Amniotic epithelial cell (primary cell): ENCODE measurements at places on chromosomes 12 and 14.

DNA sequence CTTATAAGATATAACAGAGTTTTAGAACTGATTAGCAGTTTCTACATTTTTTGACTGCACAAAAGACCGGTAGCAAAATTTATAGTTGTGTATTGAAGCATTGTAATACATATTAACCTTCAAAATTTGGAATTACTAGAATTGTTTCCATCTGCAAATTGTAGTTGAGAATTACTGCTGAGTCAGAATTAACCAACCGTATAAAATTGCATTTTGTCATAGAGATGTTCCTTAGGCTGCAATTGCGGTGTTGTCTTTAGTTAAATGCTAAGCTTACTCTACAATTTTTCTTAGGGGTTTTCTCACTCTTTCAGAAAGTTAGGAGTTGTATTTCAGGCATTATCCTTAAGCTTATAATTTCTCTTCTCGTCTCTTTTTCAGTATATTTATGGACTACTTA is 132.2 kb downstream of the PLEKHA5 start:
- no peak for DNase-seq

DNA sequence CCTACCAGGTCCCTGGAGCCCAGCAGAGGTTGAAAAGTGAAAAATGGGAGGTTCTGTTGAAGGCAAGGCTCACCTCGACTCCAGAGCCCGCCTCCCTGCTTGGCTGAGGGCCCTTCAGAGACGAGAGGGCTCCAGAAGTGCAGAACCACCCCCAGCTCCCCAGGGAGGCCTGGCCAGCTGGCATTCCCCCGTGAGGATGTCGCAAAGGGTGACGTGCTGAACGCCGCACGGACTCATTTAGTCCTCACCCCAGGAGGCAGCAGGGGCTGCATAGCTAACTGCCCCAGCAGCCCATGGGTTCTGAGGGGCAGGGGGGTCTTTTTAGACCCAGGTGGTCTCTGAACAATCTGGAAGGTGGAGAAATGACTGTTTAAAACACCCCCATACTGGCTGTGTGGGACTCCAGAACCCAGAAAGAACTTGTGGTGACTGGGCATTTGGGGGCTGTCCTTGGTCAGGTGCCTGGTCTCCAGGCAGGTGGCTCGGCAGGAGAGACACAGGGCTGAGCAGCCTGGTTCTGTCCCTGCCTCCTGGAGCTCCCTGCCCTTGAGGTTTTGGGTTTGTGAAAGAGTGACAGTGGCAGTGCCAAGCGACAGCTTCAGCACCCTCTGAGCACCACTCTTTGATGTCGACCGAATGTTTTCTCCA is 32.0 kb downstream of the ANAPC7 start:
- no peak for DNase-seq

DNA sequence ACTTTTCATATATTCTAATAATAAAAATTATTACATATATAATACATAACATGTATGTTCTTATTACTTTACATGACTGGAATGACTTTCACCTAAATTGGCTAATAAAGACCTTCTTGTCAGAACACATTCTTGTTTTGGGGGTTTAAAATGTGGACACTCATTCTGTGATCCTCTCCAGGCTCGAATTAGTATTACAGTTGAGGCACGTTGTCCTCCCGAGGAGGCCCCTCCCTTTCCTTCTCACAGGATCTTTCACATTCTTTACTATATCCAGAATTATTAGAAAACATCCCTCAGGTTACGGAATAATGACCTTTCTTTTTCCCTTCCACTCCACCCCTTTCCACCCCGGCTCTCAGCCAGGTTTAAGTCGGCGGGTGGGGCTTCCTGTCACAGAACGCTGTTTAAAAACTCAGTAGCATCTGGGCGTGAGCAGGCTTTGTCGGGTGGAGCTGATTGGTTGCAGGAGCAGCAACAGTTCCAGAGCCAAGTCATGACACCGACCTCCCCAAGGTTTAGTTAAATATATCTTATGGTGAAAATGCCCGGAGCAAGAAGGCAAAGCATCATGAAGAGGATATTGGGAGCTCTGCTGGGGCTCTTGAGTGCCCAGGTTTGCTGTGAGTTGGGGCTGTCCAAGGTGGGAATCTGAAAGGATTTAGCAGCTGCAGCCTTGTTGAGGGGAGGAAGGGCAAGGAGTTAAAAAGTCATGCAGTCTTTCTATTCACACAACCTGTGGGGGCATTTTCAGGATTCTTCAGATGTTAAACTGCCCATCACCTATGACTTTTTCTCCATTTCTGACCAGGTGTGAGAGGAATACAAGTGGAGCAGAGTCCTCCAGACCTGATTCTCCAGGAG is 396.7 kb upstream of the OR4E1 start:
- DNase-seq: no peak

GRCh38 chr12:131805421-131805820 is 22.8 kb upstream of the MMP17 start:
- no peak for DNase-seq

DNA sequence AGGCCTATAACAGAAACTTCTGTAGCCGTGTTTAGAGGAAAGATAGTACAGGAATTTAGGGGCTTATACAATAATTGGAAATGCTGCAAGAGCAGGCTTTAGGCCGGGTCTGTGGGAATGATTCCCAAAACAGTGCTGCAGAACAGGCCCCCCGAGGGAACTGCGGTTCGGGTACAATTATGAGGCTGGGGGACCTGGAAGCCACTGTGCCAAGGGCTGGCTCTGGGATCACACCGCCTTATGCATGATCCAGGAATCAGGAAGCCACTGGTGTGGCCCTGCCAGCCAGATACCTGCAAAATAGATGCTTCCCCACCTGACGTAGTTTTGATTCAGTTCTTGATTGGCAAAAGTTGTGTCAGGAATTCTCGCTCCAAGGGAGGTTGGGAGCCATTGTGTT is 55.4 kb downstream of the CACNA1C start:
- no peak for DNase-seq

GRCh38 chr14:66072190-66073084 is 413.7 kb upstream of the CCDC196 start:
- DNase-seq: no peak

GRCh38 chr12:16606117-16606200 is at the start of gene LMO3:
TSS of gene LMO3 (minus strand) at chr12:16606162. CDS start at chr12:16600860, 5,302 bp downstream.
- DNase-seq: no peak

GRCh38 chr14:44149597-44149996 is 357.5 kb downstream of the FSCB start:
- peak; percentile 16 for DNase-seq

DNA sequence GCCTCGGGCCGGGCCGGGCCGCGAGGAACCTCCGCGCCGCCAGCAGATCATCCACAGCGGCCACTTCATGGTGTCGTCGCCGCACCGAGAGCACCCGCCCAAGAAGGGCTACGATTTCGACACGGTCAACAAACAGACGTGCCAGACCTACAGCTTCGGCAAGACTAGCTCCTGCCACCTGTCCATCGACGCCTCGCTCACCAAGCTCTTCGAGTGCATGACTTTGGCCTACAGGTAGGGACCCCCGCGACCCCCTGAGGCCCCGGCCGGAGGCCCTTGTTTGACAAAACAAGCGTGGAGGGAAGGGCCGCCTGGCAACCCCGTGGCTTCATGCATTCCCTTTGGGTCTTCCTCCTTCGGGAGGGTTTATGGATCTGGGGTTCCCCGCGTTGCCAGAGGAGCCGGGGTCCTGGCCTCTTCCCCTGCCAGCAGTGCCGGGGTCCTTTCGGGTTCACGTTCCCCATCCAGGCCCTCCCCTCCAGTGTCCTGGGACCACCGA is 526 bp downstream of the MLXIP start:
- no peak for DNase-seq

DNA sequence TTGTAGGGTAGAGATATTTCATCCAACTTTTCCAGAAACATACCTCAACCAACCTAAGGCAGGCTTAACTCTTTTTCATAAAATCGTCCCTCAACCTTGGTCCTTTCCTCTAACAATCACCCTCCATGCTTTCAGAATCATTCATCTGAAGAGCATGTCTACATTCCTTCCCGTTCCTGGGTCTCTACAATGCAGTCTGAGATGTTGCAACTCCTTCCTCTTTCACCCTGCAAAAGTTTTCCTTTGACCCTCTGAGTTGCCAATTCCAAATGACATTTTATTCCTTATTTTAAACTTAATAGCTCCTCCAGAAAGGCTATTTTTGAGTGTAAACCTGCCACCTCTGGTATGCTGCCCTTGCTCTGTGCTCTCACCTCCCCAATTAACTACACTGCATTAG is 16.7 kb downstream of the SLC7A7 start:
- no peak for DNase-seq

GRCh38 chr12:102763471-102763870 is 153.6 kb downstream of the PAH start:
- no peak for DNase-seq

DNA sequence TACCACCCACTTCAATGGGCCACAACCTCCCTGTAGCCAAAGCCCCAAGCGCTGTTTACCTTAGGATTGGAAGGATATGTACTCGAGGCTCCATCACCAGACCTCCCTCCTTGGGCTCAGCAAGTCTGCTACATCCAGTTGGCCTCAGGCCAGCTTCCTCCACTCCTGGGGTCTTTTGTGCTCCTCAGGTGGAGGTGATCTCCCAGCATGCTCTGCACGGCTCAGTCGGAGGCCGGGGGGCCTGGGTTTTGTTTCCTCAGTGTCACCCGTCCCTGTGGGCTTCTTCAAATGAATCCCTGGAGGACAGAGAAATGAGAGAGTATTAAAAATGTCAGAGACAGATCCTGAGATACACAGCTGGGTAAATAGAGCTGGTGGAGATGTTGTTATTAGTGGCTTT is 723.1 kb upstream of the TBX3 start:
- no peak for DNase-seq

DNA sequence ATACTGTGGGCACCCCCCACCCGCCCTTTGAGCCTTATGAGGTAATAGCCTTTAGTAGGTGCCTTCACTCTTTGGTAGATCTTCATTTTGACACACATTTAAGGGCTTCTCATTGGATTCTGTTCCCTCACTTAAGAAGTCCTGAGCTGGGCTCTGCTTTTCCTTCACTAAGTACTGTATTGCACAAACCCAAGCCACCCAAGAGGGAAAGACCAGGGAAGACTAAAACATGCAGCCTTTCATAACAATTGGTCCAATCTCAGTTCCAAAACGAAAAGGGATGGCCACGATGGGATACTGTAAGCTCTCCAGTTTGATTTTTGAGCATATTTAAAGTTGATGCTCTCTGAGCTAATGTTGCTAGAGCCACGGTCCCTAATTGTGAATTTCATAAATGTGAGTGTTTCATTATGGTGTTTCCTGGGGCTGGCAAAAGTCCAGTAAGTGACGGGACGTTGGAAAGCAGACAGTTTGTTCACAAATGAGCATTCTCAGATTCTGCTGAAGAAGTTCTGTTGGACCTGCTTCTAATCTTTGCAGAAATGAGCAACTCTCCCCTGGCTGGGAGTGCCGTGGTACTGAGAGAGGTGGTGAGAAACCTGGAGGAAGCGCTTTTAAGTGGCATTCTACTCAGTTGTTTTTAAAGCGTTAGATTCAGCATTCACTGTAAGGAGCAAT is 9.4 kb downstream of the SSPN start:
- no peak for DNase-seq

DNA sequence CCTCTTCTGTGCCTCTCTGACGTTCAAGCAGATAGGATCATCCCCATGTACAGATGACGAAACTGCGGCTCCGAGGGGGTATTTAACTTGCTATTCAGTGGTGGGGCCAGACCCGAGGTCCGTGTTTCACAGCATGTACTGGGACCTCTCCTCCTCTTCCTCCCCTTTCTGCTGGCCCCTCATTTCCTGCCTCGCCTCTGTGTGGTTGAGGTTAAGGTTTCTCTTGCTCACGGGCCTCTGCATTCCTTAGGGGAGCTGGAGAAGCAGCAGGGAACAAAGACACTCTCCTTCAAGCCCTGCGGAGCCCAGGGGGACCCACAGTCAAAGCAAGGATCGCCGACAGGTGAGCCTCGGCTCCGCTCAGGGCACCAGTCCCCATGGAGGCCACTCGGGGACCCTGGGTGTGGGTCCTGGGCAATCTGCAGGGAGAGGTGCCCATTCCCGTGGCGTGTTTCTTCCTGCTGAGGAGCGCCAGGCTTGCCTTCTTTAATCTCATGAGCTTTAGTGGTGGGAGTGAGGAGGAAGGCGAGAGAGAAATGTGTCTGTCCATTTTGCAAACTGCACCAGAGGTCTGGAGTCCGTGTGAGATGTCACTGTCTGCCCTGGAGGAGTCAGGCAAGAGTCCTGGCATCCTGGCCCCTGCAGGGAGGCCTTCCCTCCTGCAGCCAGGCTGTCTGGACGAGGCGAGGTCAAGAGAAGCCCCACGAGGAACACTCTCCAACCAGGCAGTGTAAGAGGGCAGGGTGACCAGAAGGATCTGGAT is 45.0 kb downstream of the SLC6A12 start:
- peak; percentile 85 for DNase-seq

DNA sequence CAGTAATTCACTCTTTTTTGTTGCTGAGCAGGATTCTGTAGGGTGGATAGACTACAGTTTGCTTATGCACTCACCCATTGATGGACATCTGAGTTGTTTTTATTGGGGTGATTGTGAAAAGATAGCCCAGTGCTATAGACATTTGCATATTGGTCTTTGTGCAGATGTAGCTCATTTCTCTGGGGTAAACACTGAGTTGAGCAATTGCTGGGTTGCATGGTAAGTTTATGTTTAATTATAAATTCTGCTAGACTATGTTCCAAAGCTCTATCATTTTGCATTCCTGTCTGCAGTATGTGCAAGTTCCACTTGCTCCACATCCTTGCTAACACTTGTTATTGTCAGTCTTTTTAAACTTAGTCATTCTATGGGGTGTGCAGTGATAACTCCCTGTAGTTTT is 65.4 kb upstream of the RFLNA start:
- DNase-seq: peak; percentile 31

- DNase-seq: no peak
Observed at GRCh38 chr12:92121826-92122225, 23.8 kb downstream of the BTG1 start.

- DNase-seq: peak; percentile 49
Observed at GRCh38 chr12:4824380-4824779, 85.3 kb upstream of the KCNA1 start.

DNA sequence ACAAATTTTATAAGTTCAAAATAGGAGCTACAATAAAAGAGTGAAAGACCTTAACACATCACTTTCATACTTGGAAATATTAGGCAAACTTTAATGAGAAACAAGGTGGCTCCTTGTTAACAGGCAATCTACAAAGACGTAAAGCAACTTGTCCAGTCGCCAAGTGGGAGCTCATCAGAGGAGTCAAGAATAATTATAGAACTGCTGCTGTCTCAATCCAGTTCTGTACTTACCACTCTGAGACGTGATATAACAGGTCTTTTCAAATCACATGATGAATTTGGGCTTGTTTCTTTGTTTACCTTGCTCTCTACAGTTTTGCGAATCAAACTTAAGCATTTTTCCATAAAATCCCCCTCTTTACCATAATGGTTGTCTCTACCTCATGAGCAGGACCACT is 3.6 kb downstream of the YBX3 start:
- DNase-seq: no peak
